ENCODE measurements at places on chromosomes 13 and 19. TPM values are rescaled to one million over a fixed set of nuclear protein-coding genes. Genes with fewer than 3 reads are reported as not detected.

DNA sequence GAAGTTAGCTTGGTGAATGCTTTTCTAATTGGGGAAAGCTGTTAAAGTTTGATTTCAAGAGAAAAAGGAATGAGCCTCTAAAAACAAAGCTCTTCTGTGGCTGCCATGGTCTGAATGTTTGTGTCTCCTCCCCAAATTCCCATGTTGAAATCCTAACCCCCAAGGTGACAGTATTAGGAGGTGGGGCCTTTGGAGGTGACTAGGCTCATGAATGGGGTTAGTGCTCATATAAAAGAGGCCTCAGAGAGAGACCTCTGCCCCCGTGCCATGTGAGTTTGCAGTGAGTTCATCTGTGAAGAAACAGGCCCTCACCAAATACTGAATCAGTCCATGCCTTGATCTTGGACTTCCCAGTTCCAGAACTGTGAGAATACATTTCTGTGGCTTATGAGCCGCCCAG lies 56.5 kb downstream of the ARHGEF7 start:
- no peak overlapping the region for H3K4me3 ChIP-seq
- DNase-seq, result no peak
- H3K27ac ChIP-seq, result no peak overlapping the region
- peaks cover 46% of the 10 kb centered on the region for H3K4me1 ChIP-seq

Gene LGALS14
- not detected for total RNA-seq

Gene ADGRE3
- total RNA-seq, result not detected

- H3K4me3 ChIP-seq, result no peak overlapping the region
- no peaks in the 10 kb centered on the region for H3K27me3 ChIP-seq
- H3K36me3 ChIP-seq, result no peaks in the 10 kb centered on the region
- H3K27ac ChIP-seq, result no peak overlapping the region
Measured at GRCh38 chr13:62305756-62306155, 890.1 kb upstream of the PCDH20 start.

DNA sequence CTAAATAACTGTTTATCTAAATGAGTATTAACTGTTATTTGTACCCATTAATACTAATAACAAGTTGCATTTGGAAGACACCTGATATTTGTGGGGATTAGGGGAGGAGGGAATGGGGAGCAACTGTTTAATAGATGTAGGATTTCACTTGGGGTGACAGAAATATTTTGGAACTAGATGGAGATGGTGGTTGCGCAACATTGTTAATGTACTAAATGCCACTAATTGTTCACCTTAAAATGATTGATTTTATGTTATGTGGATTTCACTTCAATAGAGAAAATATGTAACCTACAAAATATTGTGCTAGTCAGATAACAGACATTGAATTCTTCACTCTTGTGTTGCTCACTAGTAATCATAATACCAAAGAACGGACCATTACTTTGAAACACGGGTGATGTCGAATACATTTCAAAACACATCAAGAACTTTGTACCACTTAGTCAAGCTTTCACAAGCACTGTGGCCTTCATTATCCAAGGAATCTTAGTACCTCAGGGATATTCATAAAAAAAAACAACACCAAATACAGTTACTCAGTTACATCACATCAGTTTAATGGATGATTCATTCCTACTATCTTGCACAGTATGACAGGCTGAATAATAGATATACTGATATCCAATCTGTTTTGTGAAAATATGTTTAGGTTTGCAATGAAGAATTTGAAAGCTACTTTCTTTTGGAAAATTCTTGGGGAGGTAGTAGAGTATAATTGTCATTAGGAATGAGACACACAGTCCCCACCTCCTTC lies 721.8 kb downstream of the PCDH9 start:
- no peaks in the 10 kb centered on the region for H3K36me3 ChIP-seq
- no peak overlapping the region for H3K27ac ChIP-seq
- DNase-seq, result no peak
- H3K27me3 ChIP-seq, result no peaks in the 10 kb centered on the region

Gene TMEM150B
- total RNA-seq, result 0.47 TPM

- no peaks in the 10 kb centered on the region for H3K36me3 ChIP-seq
- no peaks in the 10 kb centered on the region for H3K4me1 ChIP-seq
- no peak overlapping the region for H3K27ac ChIP-seq
- DNase-seq, result no peak
- H3K4me3 ChIP-seq, result no peak overlapping the region
- H3K27me3 ChIP-seq, result no peaks in the 10 kb centered on the region
Measured at GRCh38 chr13:54536112-54536511, 1507.5 kb downstream of the OLFM4 start.

DNA sequence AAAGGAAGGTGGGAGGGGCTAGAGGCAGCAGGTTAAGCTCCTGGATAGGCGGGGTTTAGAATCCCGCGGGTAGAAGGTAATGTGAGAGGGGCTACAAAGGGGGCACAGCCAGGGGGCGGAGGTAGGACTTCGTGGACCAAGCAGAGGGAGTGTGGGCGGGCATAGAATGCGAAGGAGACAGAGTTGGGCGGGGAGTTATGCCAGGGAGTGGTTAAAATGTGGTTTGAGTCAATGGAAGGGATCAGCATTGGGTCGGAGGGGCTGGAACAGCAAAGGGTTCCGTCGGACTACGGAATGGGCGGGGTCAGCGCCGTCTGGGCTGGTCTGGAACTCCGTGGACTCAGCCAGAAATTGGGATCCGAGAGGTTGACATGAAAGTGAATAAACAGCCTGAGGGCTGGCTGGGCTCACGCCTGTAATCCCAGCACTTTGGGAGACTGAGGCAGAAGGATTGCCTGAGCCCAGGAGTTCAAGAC lies 3.0 kb downstream of the LTBP4 start:
- H3K4me3 ChIP-seq, result peak overlapping the region; percentile 46
- H3K27me3 ChIP-seq, result peaks cover 4% of the 10 kb centered on the region
- peaks cover 21% of the 10 kb centered on the region for H3K4me1 ChIP-seq
- DNase-seq, result no peak
- H3K36me3 ChIP-seq, result no peaks in the 10 kb centered on the region
- peak overlapping the region; percentile 43 for H3K27ac ChIP-seq

Gene GFY
- total RNA-seq, result not detected

GRCh38 chr19:38183251-38183897 lies 40.6 kb downstream of the DPF1 start:
- H3K4me1 ChIP-seq, result no peaks in the 10 kb centered on the region
- H3K27me3 ChIP-seq, result no peaks in the 10 kb centered on the region
- H3K4me3 ChIP-seq, result no peak overlapping the region
- H3K27ac ChIP-seq, result no peak overlapping the region
- peaks cover 12% of the 10 kb centered on the region for H3K36me3 ChIP-seq
- DNase-seq, result no peak

GRCh38 chr19:38663957-38664502 lies 16.6 kb downstream of the ACTN4 start:
- no peak for DNase-seq
- H3K36me3 ChIP-seq, result no peaks in the 10 kb centered on the region
- no peak overlapping the region for H3K4me3 ChIP-seq
- H3K4me1 ChIP-seq, result peaks cover 93% of the 10 kb centered on the region
- no peaks in the 10 kb centered on the region for H3K27me3 ChIP-seq
- H3K27ac ChIP-seq, result peak overlapping the region; percentile 22

Gene SOX1
- not detected for total RNA-seq

Gene SLC7A9
- 0.82 TPM for total RNA-seq

GRCh38 chr19:14575428-14575980 lies 3.6 kb upstream of the NDUFB7 start:
- no peak overlapping the region for H3K4me3 ChIP-seq
- peaks cover 4% of the 10 kb centered on the region for H3K27me3 ChIP-seq
- H3K4me1 ChIP-seq, result peaks cover 25% of the 10 kb centered on the region

Gene SERTM1
- not detected for total RNA-seq

Measured in T-cell (primary cell).